ENCODE measurements at places on chromosomes 5 and 9.

- no peak for DNase-seq
Measured at GRCh38 chr5:135608361-135608760, 29.6 kb upstream of the CXCL14 start.

- no peak for DNase-seq
Measured at GRCh38 chr5:159309689-159310433, 20.4 kb downstream of the IL12B start.

DNA sequence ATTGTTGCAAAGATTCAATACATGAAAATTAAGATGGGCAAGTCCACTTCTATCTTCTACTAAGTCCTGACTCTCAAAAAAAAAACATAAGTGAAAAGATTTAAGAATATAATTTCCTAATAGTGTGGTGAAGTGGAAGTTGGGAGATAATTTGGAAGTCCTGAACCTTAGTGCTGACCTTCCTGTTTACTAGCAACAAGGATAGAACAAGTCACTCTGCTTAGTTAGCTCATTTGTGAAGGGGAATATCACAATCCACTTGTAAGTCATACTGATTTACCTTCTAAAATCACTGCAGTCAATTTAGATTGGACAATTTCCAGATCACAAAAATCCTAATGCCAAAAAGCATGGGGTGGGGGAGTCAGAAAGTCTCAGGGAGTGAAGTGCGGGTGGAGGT, 43.4 kb upstream of the PCSK5 start:
- DNase-seq = no peak

GRCh38 chr9:34451545-34451944, 6.8 kb downstream of the FAM219A start:
- DNase-seq = no peak

DNA sequence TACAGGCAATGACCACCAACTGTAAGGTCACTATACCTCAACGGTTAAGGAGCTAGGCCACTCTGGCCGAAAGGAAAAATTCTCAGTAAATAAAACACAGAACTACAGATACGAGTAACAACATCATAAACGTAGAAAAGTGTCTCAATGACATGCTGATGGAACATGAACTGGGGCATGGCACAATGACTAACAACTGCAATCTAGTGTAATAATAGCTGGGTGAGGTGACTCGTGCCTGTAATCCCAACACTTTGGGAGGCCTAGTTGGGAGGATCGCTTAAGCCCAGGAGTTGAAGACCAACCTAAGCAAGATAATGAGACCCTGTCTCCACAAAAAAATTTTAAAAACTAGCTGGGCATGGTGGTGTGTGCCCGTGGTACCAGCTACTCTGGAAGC, 9.8 kb upstream of the RAPGEF6 start:
- no peak for DNase-seq

- DNase-seq = no peak
Measured at GRCh38 chr9:19903076-19903475, 114.2 kb upstream of the SLC24A2 start.

- DNase-seq = no peak
Measured at GRCh38 chr5:27594141-27594540, 555.8 kb upstream of the CDH9 start.

GRCh38 chr9:100639854-100640253, 62.0 kb downstream of the CAVIN4 start:
- no peak for DNase-seq

DNA sequence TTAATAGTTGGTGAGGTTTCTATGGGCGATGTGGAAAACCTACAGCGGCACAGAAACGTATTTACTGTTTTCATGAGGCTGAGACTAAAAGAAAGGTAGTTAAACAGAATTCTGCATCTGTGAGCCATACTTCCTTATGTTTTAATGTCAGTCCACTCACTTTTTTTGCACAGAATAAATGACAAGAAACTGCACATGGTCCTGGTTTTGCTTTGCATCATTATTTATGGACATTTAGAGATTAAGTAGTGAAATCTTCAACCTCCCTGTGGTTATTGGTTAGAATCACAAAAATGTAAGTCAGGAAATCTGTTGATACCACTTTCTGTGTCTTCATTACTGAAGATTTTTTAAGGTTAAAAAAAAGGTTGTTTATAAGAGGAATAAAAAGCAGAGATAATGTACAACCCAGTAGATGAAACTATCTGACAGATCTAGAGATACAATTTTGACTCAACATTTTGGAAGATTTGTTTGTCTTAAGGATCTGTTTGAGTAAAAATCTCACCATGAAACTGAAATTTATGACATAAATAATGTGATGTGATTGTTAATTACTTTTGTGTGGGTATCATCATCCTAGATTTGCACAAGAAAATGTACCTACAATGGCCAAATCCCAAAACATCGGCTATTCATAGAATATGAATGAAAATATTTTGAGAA, 2.4 kb downstream of the PRR16 start:
- no peak for DNase-seq

GRCh38 chr9:121679901-121680635, 28.6 kb downstream of the DAB2IP start:
- DNase-seq = no peak

- no peak for DNase-seq
Measured at GRCh38 chr9:113592876-113593575, 129.5 kb downstream of the RGS3 start.

GRCh38 chr5:174245516-174246075, 200.1 kb downstream of the NSG2 start:
- no peak for DNase-seq

GRCh38 chr5:131389096-131389868, 125.4 kb downstream of the CDC42SE2 start:
- no peak for DNase-seq

DNA sequence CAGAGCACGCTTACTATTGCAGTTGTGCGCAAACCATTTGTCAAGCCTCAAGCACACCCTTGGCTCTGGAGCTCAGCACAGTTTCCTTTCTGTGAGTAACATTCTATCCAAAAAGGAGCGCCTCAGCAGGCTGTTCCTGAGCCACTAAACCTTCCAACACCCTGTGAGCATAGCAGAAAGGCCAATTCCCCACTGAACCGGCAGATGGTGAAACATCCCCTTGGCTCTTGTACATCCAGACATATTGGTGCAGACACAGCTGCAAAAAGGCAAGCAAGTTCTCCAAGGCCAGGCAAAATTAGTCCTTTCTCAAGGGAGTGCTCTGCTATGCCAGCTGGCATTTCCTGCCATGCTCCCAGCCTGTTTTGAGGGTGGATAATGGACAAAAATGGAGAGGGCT, 44.1 kb upstream of the CEMIP2 start:
- DNase-seq = no peak

DNA sequence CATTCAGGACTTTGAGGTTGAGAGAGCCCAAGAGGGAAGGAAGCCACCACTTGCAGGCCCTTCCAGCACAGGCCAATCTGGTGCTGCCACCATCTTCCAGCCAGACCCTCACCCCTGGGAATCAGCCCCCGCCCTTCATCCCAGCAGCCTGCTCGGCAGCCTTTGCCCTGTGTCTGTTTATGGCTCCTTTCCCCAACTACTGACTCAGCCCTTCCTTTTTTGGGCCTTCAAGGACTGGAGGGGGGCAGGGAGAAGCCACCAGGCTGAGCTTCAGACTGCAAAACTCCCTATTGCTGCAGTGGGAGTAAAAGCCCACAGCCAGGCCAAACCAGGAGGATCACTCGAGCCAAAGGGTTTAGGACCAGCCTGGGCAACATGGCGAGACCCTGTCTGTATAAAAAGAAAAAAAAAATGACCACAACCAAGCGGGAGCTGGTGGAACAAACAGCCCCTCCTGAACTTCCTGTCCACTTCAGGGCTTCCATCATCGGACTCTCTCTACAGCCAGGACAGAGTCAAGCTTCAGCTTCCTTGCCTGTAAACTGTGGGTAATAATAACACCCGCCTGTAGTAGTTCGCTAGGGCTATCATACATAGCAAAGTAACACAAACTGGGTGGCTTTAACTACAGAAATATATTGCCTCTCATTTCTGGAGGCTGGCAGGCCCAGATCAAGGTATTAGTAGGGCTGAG, 85.9 kb upstream of the IL17B start:
- no peak for DNase-seq

- no peak for DNase-seq
Measured at GRCh38 chr5:127518319-127518621, 830 bp downstream of the PRRC1 start.

GRCh38 chr5:157253547-157253946, 12.4 kb upstream of the CYFIP2 start:
- no peak for DNase-seq

GRCh38 chr5:1097381-1097987, 14.4 kb downstream of the SLC12A7 start:
- no peak for DNase-seq

DNA sequence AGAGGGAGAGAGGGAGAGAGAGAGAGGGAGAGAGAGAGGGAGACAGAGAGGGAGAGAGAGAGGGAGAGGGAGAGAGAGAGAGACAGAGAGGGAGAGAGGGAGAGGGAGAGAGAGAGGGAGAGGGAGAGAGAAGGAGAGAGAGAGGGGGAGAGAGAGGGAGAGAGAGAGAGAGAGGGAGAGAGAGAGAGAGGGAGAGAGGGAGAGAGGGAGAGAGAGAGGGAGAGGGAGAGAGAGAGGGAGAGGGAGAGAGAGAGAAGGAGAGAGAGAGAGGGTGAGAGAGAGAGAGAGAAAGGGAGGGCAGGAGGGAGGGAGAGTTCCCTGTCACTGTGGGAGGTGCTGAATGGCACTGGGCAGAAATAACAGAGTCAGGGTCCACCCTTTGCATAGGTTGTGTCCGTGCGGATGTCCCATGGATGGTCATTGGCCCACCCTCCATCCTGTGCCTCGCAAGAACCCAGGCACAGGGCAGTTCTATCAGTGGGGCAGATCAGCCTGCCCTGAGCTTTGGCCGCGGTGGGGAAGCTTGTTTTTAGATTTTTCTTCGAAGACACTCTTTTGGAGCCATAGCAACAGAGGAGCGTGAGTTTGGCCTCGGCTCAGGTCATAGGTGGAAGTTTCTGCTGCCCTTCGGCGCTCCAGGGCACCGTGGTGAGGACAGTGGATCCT, 30.1 kb downstream of the ADAMTSL2 start:
- DNase-seq = no peak

- DNase-seq = no peak
Measured at GRCh38 chr9:1207686-1208085, 157.5 kb downstream of the DMRT2 start.

DNA sequence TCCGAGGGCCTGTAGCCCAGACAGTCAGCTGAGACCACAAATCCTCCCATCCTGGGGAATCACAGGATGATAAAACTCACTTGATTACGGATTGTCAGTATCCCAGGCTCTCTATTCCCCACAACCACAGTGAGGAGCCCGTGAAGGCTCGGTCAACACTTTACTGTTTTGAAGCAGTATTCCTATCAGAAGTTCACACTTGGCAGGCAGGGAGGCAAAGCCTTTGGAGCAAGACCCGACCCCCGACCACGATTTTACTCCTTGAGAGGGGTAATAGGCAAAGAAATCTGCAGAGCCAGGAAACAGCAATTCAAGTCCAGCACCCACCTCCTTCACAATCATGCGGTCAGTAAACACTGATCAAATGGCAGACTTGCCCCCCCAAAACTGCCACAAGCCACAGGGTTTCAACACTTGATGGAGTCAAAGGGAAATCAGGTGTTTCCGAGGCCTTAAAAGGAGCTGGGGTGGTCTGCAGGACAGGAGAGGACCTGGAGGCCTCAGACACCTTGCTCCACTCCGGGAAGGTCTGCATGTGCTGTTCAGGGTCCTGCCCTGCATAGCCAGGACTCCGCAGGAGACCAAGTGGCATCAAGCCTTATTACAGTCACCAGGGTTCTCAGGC, 25.2 kb downstream of the BICD2 start:
- no peak for DNase-seq

DNA sequence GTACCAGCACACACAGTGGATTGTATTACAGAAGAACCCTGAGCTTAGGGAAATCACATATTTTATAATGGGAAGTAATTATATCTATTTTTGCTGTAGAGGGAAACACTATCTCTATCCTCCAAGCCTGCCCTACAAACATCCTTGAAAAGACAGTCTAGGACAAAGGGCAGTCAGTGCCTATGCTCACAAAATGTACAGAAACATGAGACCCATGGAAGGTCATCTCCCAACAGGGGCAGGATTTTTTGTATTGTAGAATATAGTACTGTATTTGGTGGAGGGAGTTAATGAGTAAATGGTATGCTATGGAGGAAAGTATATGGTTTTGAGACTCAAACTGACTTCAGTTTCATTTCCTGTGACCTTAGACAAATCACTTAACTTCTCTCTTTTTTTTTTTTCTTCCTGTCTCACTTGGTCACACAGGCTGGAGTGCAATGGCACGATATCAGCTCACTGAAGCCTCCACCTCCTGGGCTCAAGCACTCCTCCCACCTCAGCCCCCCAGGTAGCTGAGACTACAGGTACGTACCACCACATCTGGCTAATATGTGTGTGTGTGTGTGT, 5.8 kb upstream of the RAB14 start:
- DNase-seq = no peak

GRCh38 chr9:30524311-30524710, 1860.1 kb upstream of the ACO1 start:
- no peak for DNase-seq

DNA sequence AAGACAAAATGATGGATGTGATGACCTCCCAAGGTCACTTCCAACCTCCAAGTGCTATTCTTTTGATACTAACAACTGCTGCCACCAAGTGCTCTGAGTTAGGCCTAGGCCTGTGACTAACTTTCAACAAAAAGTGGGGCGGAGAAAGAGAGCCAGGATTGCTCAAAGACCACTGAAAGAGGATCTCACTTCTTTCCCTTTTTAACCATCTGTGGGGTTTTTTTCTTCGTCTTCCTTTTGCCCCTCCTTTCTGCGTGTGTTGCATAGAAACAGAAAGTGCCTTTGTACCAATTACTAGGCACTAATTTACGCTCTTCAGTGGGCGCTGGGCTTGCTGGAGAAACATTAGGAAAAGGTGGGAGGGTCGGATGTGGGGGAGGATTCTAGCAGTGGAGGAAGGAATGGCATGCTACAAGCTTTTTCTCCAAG, 8.0 kb downstream of the KLF9 start:
- DNase-seq = no peak

DNA sequence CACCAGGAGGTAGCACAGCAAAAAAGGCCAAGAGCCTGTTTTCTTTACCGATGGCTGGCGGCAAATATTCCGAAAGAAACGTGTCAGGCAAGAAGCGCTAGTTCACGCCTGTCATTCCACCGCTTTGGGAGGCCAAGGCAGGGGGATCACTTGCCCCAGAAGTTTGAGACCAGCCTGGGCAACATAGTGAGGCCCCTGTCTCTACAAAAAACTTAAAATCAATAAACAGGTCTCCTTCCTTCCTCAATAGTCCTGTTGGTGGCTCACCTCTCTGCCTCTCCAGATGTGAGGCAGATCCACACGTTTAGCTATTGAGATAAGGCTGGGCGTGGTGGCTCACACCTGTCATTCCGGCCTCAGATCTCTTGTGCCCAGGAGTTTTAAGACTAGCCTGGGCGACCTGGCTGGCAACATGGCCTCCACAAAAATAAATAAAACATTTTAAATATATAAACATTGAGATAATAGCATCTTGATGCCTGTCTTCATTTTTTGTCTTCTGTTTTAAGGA, 1.3 kb upstream of the TMEM250 start:
- no peak for DNase-seq

DNA sequence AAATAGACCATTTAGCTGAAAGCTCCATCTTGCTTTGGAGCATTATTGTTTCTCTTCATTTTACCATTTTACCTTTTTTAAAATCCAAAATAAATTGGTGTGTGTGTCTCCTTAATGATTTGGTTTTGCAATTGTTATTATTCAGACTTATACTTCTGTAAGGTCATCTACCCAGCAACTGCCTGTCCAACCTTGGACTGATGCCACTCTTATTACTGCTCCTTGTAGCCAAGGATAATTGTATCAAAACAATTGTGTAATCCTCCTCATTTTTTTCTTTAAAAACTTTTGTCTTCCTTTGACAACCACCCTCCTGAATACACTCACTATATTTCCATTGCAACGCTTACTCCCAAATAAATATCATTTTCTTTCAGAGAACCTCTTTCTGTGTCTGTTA, 30.3 kb upstream of the HMGCR start:
- DNase-seq = no peak
